ENCODE measurements at places on chromosomes 11 and 22.

DNA sequence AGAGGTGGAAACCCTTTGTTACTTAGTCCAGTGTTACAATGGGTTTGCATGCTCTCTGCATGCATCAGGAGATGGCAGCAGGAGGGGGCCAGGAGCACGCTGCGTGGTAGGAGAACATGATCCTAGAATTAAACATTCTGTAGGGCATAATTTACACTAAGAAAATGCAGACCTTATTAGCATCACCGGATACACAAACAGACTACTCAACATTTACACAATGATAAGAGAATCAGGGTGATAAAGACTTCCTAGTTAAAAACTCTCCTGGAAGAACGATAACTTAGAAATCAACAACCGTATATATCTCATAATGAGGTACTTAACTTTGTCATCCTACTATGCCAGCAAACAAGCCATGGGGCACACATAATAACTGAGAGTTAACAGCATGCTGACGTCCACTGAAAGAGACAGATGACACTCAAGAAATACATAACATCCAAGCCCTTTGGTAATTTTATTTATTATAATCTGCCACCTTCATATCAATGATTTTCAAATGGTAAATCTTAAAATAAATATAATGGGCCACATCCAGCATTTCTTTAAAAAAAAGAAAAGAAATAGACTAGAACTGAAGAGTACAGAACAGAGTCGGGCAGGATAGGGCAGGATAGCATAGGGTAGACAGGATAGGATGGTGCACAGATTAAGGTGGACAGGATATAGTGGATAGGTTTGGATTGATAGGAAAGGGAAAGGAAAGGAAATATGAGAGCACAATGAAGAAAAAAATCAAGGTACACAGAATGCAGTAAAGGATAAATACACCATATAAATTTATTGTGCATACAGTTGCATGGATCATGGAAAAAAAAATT lies 27.5 kb downstream of the CADM1 start:
- DNase-seq, result no peak

DNA sequence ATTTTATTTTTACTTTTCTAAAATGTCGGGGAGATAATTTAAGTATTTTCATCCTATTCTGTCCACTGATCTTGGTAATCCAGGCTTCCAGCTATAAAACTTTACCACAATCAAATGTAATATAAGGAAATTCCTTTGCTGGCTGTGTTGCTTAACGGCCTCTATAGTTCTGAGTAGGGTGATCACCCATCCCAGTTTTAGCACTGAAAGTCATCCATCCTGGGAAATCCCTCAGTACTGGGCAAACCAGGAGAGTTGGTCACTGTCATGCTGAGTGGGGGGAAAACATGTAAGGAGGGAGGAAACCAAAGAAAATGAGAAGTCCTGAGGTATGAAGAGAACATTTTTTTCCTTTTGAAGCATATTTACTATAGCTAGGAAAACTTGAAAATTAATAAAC lies 12.8 kb upstream of the BACE1-AS start:
- peak; percentile 9 for DNase-seq

- DNase-seq, result no peak
These were observed 64.1 kb upstream of the LMO1 start for GRCh38 chr11:8327761-8328192.

GRCh38 chr11:34637303-34637702 lies 16.4 kb downstream of the EHF start:
- DNase-seq, result no peak

- DNase-seq, result peak; percentile 83
These were observed 91.5 kb upstream of the BLID start for GRCh38 chr11:122207505-122207904.

GRCh38 chr11:23313001-23313400 lies 452.7 kb upstream of the CCDC179 start:
- peak; percentile 12 for DNase-seq

DNA sequence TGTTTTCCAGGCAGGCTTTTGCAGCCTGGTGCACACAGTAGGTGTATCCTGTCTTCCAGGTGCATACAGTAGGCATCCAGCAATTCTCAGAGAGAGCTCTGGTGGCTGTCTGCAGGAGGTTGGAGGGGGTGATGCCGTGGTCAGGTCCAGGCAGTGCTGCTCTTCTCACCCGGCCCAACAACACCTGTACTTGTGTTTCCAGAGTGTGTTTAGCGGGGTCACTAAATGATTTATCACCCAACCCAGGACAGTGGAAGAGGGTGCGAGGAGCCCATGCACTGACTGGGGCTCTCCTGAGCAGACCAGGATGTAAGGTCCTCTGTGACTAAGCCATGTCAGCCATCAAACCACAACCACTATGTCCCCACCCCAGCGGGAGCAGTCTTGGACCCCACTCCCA lies 18.6 kb upstream of the FGF3 start:
- no peak for DNase-seq

DNA sequence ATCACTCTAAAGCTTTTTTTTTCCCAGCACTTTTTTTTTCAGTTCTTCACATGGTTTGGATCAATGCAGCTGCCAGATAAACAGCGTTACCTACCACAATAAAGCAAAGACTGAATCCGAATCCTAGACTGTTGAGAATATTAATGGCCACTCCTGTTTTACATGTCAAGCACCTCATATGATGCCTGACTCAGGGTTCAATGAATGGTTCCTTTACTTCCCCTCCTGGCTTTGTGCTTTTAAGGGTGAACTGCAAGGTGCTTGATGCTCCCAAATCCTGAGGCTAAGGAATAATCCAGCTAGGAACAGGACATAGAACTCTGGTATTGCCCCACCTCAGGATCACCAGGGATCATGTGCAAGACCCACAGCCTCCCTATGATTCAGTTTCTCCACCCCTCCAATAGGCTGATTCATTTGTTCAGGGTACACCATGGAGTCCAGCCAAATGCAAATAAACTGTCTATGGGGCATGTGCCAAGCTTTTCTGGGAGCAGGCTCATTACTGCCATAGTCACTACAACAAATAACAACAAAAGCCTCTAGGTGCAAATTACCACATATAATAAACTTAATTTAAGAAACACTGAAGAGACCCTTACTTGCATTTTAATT lies 104.3 kb downstream of the GAB2 start:
- DNase-seq, result peak; percentile 69

DNA sequence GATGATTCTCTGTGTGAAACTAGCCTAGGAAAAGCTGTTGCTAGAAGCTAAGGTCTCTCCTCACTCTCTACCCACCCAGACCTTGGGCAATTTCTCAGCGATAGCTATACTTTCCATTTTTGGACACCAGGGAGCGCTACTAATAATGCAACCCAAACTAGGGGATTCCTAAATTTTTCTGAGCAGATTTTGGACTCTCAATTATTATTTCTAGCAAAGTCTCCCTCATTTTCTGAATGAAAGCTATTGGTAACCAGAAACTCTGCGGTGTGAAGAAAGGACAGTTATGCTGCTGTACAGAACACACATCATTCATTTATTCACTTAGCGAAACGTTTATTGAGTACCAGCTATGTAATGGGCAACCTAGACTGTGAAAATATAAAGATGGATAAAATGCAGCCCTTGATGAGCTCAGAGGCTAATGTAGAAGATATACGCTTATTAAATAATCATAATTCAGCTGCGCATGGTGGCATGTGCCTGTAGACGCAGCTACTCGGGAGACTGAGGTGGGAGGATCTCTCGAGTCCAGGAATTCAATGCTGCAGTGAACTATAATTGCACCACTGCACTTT lies 6.1 kb upstream of the STIM1 start:
- peak; percentile 33 for DNase-seq

GRCh38 chr11:119158467-119158866 lies 9.6 kb downstream of the ABCG4 start:
- no peak for DNase-seq
